ENCODE measurements at places on chromosomes 2 and 18.
A peak's percentile ranks its signal among the peaks of the same experiment; 100 is the strongest.

DNA sequence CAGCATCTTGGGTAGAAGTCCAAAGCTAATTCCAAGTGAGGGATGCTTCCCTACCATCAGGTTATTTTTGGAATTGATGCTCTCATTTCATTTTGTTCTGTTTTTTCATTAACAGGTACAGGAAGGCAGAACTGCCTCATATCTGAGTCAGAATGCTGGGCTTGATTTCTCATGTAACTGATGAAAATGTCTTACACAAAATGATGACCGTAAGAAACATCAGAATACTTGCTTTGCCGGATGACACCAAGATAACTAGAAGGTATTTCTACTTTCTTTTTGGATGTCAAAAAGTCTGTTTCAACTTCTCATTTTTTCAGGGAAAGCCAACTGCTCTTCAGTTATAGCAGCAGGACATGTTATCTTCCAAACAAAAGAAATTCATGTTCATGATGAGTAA, 62.6 kb downstream of the ETAA1 start:
- DNase-seq = no peak

DNA sequence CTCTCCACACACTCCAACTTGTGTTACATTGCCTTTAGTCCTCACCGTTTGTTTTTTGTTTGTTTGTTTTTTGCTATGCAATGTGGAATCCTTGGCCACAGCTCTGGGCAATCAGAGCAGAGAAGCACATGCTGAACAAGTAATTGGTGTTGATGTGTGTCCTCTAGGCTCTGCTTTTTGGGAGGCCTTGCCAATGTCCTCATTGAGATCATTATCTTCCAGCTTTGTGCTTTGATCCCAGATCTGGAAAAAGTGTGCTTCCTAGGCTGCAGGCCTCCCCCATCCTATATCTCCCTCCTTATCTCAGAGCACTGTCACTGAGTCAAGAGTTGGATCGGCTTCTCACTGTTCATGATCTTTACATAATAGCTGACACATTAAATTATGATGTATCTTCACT, 25.9 kb downstream of the OSR1 start:
- DNase-seq = no peak

- no peak for DNase-seq
These were observed 763.3 kb downstream of the TRIB2 start for GRCh38 chr2:13480057-13480456.

- DNase-seq = no peak
These were observed 47.2 kb downstream of the SMAD4 start for GRCh38 chr18:51077217-51077616.

DNA sequence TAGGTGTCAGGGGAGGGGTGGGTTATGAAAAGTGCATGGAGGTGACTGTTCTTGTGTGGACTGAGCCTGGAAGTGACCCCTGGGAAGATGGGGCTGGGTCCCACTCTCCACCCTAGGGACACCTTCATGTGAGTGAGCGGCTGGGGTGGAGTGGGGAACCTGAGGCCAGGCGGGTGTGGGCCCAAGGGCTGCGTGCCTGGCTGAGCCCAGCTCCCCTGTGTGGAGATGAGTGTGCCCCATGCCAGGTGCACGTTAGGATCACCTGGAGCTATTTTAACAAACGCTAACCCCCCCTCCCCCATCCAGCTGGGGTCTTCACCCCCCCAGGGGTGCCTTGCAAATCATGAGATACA, 26.5 kb downstream of the ZAP70 start:
- DNase-seq = no peak

DNA sequence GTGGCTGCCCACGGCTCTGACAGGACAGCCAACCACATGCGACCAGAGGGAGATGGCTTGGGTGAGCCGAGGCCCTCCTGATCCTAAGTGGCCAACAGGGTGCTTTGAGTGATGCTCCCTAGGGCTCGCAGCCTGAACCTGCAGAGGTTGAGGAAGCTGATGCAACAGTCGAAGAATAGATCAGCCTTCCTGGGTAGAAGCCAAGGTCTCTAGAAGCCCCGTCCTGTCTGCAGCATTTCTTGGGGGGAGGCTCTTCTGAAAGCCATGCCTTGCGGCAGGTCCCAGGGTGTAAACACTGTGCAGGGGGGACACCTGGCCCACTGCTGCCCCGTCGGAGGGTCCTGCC, 136.4 kb downstream of the HDAC4 start:
- no peak for DNase-seq

DNA sequence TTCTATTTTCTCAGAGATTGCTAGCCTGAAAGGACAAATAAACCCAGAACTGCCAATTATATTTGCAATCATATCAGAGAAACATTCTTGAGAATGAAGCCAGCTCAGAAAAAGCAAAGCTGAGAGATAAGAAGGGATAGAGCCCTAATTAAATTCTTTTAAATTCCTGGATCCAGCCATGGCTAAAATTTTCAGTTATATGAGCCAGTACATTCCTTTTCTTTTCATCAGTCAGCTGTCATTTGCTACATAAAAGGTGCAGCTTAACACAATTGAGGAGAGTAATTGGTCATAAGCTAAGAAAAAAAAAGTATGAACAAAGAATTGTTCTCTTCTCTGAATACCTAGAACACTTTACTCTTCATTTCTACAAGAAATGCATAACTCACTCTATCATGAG, 303.5 kb upstream of the FIGN start:
- DNase-seq = no peak

DNA sequence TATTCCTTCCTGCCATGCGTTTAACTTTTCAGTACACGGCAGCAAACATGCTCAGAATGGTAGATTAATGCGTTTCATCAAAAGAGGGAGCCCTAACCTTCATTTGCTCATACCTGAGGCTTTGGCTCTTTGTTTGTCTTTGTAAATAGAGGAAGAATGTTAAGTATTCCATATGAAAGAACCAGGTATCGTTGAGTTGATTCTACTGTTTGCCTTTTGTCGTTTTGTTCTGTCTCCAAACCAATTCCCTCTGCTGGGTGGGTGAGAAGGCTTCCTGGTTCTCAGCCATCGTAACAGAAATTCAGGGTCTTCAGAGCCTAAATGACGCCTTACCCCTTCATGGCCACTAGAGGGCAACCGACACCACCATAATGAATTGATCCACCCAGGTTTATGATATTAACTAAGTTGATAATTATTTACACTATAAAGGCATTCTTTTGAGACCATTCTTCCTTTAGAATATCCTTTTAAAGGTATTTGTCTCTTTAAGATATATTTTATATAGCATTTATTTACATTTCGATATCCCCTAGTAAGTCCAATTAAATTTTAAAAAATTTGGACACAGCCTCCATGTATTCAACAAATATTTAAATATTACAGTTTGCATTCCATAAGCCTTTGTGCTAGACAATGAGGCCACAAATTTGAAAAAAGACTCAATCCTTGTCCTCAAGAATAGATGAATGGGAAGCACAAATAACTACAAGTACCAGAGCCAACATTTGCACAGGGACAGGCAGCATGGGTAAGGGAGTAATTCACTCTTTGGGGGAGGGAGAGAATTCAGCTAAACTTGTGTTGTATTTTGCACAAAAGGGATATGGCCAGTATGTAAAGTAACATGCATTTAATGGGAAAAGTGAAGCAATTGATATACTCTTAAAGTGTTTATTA, 48.1 kb downstream of the TIMM21 start:
- DNase-seq = peak; percentile 54

- no peak for DNase-seq
These were observed 23.9 kb downstream of the SPTBN1 start for GRCh38 chr2:54480025-54480424.

DNA sequence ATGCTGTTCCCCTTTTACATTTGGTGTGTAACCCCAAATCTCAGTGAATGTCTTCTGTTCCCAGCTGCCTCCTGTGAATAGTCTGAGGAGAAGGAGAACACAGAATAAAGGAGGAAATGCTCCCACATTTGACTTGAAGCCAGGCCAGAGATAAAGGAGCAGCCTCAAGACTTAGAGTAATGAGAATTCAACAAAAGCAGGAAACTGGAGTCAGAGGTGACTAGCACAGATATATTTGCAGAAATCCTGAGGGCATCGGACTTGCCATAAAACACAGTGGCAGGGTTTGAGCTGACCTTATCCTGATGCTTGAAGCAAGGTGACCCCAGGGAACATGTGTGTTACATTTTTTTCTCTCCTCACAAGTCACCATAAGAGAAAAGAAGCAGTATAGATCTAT, 291.4 kb upstream of the RND3 start:
- no peak for DNase-seq

DNA sequence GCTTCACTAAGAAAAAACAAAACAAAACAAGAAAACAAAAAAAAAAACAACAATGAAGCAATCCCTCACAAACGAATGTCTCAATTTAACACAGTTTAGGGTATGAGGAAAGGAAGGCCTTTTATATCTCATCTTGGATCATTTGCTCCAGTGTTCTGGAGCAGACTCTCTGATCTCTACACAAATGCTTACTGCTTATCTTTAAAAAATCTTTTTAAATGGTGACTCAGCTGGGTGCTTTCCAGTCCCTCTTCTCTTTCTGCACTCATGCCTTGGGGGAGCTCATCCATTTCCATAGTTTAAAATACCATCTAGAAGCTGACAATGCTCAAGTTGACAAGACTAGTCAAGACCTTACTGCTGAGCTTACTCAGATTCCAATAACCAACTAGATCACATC, 56.2 kb downstream of the ETAA1 start:
- DNase-seq = no peak

DNA sequence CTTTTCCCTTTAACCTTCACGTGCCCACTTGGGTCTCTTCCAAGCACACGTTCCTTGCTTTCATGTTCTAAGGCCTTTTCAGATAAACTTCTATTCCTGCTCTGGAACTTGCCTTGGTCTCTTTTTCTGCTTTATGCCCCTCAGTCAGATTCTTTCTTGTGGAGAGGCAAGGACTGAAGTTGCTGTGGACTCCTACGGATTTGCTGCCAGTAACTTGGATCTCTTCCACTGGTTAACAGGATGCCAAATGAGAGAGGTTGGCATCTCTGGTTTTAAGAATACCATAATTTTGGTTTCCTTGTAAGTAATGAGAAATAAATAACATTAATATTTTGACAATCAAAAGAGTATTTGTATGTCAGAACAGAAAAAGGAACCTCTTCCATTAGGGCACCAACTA, 33.0 kb downstream of the COMMD1 start:
- DNase-seq = no peak

- no peak for DNase-seq
These were observed 15.7 kb downstream of the COL5A2 start for GRCh38 chr2:189163889-189164288.

- no peak for DNase-seq
These were observed 25.1 kb downstream of the PPIG start for GRCh38 chr2:169609264-169609663.

DNA sequence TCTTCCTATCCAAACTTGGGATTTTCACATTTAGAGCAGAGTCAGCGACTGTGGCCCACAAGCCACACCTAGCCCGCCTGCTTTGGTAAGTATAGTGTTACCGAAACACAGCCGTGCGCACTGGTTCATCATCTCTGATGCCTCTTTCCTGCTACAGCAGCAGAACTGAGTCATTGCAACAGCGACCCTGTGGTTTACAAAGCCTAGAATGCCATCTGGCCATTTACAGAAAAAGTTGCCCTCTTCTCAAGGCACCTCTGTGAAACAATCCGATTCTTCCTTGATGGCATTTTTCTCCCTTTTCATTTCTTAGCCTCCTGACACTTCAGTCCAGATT, 10.7 kb upstream of the IAH1 start:
- no peak for DNase-seq

DNA sequence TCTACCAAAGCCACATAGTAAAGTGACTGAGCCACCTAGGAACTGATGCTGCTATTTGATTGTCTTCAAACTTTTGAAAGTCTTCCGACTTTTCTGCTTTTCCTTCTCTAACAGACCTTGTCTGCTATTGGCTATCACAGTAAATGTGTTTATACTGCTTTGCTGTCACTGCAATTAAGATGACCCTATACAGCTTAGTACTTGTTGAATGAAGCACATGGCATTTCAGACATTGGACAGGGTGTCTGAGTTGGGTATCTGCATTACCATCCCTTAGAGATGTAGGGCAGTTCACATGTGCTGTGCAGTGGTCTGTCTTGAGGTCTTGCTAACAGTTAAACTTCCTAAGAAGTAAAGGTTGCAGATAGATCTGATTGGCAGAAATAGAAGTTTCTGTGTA, 3.6 kb downstream of the WDR43 start:
- no peak for DNase-seq

DNA sequence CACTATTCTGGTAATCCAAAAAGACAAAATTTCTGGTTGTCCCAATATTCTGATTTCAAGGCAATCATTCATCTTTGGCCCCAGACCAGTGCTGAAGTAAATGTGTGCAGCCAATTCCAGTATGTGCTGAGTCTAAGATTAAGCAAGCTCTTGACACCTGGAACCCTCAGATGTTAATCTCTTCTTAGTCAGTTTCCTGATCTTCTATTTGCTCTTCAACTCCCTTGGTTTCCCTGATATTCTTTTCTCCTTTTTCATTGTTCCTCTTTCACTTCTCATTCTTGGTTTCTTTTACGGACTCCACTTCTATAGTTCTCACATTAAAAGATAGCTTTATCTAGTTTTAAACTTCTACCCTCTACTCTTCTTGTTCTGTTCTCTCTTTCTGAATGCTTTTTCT, 445.7 kb upstream of the FANCL start:
- DNase-seq = no peak

DNA sequence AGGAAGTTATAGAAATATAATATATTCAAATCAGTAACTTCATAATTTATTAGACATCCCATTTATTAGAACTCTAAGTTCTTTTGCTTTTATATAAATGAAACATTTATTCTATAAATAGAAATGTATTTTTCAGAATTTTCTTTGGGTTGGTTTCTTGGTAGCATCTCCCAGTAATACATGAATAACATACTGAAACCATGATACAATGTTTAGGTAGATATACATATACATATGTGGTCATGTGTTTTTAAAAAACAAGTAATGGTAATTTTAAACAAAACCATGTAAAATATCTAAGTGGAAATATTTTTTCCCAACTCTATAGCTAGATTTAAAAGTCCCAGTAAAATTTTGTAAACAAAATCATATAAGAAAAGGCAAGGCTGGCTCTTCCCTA, 36.9 kb downstream of the WIPF1 start:
- no peak for DNase-seq

GRCh38 chr2:66869076-66869475, 434.2 kb downstream of the MEIS1 start:
- DNase-seq = no peak

GRCh38 chr2:239318151-239318611, 82.6 kb downstream of the HDAC4 start:
- DNase-seq = peak; percentile 82

- no peak for DNase-seq
These were observed 820.5 kb upstream of the CELF4 start for GRCh38 chr18:38386146-38386545.

DNA sequence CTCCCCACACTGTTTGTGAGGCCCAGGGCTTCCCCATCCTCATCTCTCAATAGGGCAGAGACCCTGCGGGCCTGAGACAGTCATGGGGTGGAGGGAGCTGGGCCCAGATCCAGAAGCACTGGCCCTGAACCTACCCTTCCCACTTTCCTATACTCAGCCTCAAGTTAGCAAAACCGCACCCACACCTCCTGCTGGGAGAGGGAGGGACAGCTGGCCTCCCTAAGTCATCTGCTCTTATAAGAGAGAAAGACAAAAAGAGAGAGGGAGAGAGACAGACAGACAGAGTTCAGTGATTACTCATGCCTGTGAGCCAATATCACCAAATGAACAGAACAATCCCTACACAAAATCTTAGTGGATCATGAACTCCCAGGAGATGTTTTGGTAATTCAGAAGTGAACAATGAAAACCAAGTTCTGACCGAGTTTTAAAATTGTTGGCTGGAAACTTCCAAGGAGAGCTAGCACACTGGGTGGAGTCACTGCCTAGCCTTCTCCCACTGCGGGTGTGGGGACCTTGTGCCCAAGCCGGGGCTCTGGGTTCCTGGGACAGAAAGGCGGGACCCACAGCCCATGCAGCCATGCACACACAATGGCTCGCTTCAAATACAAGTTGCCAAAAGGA, 130.5 kb downstream of the PXDN start:
- DNase-seq = no peak

All from globus pallidus (tissue), 1 donor.